Stimulated activated naive CD4-positive, alpha-beta T cell (primary cell): ENCODE measurements at places on chromosomes 3 and 15.

- DNase-seq = no peak
Observed at GRCh38 chr15:29369261-29369660, 99.6 kb upstream of the NSMCE3 start.

DNA sequence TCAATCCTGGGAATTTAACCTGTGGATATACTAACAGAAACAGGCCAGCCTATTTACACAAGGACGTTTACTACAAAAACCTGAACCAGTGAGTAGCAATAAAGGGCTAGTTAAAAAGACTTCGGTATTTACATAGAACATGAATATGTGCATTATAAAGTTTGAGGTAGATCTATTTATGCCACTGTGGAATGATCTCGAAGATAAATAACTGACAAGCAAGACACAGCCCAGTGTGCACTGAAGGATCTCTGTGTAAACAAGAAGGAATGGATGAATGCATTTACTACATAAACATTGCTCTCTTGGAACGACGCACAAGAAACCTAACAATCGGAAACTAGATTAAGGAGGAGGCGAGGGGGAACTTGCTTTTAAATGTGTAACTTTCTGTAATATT, 132.0 kb upstream of the NSMCE3 start:
- DNase-seq = no peak

GRCh38 chr15:68407141-68407885, 24.6 kb downstream of the ITGA11 start:
- no peak for DNase-seq

GRCh38 chr3:25257026-25257425, 171.0 kb upstream of the RARB start:
- no peak for DNase-seq

DNA sequence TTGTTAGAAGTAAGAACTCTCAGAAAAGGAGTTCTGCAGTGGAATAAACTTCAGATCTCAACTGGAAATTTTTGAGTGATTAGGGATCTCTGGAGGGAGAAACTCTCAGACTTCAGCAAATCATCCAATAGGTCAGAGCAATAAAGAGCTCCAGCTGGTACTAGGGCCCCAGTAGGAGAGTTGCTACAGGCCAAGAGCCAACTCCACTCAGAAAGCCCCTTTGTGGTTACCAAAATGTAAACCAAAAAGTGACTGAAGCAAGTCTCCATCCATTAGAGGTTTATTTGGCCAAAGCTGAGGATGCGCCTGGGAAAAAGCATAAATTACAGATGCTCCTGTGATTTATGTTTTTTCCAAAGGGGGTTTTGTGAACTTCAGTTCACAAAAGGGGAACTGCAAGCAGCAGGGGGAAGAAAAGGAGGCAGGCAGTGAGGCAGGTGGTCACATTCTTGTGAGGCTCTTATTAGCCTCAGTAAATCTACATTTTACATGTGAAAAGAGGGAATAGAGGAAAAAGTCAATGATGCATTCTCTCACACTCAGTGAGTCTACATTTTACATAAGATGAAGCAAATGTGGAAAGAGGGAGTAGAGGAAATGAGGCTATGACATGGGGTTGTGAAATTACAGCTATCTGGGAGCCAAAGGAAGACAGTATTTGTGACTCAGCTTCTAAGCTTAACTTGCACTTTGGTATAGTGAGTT, 92.4 kb upstream of the DAZL start:
- no peak for DNase-seq

DNA sequence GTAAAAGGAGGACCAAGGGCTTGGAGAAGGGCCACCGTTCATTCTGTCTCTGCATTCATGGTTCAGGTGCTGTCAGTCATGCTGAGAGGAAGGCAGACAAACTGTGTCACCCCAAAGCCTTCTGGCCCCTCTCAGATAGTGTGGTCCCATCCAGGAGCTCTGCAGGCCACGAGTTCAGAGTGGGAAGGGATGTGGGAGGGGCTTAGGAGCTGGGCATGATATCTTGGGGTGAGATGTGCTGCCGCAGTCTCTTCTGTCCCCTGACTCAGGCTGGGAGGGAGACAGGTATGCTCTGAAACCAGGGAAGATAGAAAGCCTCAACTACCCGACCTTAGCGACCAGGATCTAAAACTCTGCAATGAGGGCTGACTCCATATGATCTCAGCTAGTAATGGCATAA, 19.6 kb upstream of the MYO1E start:
- no peak for DNase-seq

DNA sequence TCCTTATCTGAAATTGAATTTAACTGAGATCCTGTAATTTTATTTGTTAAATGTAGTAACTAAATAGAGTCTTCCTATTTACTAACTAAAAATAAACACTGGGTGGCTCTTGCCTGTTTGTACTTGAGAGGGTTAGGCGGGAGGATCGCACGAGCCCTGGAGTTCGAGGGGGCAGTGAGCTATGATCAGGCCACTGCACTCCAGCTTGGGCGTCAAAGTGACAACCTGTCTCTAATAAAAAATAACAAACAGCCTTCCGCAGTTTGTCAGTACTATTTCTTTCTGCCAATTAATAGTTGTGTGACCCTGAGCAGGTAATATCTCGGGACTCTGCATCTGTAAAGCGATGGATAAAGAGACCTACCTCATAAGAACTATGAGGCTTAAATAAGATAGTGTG, 768 bp upstream of the PDE12 start:
- DNase-seq = no peak

DNA sequence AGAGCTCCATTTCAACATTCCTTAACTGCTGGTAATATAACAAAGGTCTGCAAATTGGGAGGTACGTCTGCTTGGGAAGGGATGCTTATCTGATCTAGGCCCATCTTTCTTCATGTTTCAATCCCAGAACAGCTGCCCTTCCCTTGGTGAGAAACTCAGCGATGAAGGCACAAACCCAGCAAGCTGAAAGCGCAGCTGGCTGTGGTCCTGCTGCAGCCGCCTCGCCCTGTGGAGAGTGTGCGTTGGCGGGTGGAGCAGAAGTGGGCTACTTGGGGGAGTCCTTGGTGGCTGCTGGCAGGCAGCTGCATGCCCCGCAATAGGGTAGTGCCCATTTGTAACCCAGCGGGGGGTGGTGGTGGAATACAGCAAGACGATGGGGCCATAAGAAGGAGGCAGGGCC, 160.6 kb upstream of the WNT5A start:
- no peak for DNase-seq

DNA sequence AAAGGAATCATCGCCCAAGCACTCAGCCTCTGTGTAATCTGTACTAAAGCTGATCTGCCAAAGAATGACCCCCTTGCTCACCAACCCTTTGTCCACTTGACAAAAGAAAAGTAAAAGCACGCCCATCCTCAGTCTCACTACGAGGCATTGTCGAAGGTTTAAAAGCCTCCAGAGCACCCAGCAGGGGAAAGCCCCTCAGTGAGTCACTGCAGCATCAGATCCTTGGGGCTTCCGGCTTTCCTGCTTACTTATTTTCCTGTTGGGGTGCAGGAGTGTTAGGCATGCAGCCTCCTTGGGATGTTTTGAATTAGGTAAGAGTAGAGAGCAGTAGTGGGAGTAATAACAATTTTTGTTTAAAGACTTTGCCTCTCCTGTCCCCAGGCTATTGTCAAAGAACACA, 216.1 kb downstream of the MTHFS start:
- DNase-seq = no peak

DNA sequence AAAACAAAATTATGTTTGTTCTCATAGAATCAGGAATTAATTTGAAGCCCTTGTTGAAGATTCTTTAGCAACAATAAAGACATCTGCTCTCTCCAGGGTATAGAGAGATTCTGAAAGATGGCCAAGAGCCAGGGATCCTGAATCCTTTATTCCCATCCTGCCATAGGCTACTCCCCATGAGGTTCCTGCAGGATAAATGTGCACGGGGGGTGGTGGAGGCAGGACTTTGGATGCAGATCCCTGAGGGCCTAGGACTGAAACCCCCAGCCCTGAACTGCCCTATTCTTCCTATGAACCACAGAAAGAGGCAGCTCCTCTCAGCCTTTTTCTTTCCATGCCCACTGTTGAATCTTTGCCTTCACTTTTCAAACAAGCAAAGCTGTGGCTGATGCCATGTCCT, 17.1 kb downstream of the TMEM108 start:
- no peak for DNase-seq

GRCh38 chr3:130242850-130243569, 102.5 kb upstream of the COL6A5 start:
- no peak for DNase-seq

- no peak for DNase-seq
Observed at GRCh38 chr3:129658110-129658843, 51.8 kb upstream of the PLXND1 start.

DNA sequence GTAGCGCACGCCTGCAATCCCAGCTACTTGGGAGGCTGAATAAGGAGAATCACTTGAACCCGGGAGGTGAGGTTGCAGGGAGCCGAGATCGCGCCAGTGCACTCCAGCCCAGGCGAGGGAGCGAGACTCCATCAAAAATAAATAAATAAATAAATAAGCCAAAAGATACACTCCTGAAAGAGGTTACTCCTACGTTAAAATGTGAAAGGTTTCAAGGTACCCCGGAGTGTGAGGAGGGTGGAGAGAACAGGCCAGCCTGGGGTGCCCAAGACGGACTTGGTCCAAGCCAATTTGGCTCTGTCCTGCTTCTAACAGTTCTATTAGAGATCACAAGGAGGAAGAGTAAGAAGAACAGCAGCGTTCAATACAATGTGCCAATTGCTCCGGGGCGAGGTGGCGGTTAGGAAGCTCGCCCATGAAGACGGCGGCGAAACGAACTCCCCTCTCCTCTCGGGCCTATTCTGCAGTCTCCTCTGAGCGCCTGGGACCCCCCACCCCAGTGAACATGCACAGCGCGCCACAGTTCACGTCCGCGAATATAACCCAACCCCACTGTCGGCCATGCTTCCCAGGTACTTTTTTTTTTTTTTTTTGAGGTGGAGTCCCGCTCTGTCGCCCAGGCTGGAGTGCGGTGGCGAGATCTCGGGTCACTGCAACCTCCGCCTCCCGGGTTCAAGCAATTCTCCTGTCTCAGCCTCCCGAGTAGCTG, 942 bp downstream of the ELP6 start:
- DNase-seq = peak; percentile 48

- no peak for DNase-seq
Observed at GRCh38 chr3:58013973-58014649, 5.9 kb downstream of the FLNB start.

GRCh38 chr15:74626752-74627692, 11.4 kb downstream of the CLK3 start:
- no peak for DNase-seq

GRCh38 chr3:114104414-114104813, 47.9 kb downstream of the QTRT2 start:
- no peak for DNase-seq

DNA sequence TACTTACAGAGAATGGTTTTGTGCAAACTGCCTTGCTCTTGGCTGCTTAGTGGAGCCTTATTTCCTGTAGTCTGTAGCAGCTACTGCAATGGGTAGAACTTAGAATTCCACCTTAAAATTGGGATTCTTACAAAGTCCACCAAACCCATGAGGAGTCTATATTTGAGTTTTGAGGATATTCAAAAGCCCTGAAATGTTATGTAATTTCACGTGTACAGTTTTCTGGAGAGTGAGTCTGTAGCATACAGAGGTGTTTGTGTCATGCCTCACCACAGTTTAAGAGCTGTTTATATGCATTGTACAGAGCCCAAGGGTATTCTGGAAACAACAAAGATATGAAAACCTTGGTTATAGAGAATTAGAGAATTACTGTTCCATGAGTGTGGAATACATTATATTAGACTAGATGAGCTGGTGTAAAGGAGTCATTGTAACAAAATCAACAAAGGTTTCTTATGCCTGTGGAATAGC, 114.4 kb downstream of the MBNL1 start:
- no peak for DNase-seq

DNA sequence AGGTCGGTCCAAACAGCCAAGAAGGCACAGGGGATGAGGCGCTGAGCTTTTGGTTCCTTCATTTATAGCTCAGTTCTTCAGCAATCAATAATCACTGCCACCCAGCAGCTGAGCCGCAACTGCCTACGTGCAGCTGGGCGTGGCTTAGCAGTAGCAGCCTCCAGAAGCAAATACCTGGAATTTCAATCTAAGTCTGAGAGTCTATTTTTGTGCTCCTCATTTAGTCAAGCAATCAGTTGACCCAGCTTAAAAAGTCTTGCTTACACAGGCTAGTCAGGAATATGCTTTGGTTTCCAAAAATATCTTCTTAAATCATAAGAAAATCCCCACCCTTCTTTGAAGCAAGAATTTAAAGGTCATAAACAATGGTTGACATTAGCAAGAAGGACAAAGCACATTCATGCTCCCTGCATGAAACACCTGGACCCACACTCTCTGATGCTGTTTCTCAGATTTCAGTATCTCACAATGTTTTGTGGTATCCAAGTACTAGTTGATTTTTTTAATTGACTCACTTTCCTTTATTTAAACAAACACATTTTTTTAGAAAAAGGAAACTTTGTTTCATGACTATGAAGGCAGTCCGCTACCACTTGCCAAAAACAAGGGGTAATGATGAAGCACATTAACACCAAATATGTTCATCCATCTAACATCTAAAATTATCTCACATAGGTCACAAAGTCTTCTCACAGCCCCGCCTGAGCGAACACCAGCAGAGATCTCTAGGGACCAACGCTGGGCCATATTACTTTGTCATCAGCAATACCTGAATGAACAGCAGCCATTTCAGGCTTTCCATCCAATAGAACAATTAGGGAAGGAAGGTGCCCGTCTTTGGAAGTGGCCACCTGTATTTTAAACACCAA, 106.1 kb downstream of the OXNAD1 start:
- DNase-seq = no peak

- DNase-seq = no peak
Observed at GRCh38 chr15:84658788-84659411, 901 bp upstream of the NMB start.

DNA sequence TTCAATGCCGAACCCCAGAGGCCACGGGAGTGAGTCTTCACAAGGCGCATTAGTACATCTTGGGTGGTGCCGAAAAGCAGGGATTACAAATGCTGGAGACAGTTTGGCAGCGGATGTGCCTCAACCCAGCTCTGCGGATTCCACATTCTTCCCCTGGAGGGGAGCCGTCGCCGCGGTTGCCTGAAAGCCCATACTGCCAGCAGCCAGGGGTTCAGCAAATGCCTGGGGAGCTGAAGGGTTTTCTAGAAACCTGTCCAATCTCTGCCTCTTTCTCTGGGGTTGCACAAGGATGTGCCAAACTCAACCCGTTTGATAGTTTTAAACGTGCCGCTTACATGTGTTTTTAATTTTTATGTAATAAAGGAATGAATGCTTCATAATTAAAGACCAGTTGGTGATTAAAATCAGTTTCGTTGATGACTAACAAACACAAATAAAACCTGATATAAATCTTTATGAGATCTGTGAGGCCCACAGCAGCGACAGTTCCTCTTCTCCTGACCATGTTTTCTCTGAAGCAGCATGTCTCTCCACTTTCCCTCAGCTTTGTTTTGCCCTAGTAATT, 74.6 kb upstream of the LEKR1 start:
- DNase-seq = no peak

DNA sequence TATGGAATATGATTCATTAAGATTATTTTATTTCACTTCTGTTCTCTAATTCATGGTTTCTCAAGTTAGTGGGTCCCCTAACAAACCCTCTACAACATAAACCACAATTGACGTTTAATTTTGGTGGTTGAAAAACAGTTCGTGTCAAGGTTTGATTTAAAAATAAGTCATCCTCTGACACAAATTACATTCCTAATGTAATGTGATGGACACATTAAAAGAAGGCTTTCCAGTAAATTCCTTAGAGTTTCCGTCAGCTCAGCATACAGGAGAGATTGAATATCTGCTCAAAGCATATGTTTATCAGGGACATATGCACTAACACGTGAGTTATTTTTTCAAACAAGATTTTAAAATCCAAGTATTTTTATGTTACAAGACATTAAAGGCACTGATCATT, 626.5 kb upstream of the ADAMTS9 start:
- DNase-seq = no peak
